ENCODE measurements at places on chromosomes 1 and 21. TPM values are rescaled to one million over a fixed set of nuclear protein-coding genes. Genes with fewer than 3 reads are reported as not detected.

LCE3D gene
- total RNA-seq: not detected

CNR2 gene
- not detected for total RNA-seq

TPTE gene
- not detected for total RNA-seq

CCDC185 gene
- total RNA-seq: not detected

RIPK4 gene
- total RNA-seq: 93.5 TPM

SH2D1B gene
- 0.57 TPM for total RNA-seq

OR10T2 gene
- total RNA-seq: not detected

PCNX2 gene
- total RNA-seq: 5.2 TPM

AK5 gene
- total RNA-seq: not detected

COG2 gene
- 12.7 TPM for total RNA-seq

NPPB gene
- not detected for total RNA-seq

LEMD1 gene
- total RNA-seq: 1.3 TPM

DYNLT5 gene
- not detected for total RNA-seq

ADAMTS1 gene
- total RNA-seq: 13.1 TPM

SHISA4 gene
- total RNA-seq: 12.3 TPM

NCF2 gene
- total RNA-seq: 18.3 TPM

WNT2B gene
- 2.9 TPM for total RNA-seq

OLFML2B gene
- total RNA-seq: 1.4 TPM

PROK1 gene
- not detected for total RNA-seq

RAB7B gene
- total RNA-seq: 15.8 TPM

DYNLT4 gene
- total RNA-seq: not detected

KIF2C gene
- total RNA-seq: 17.9 TPM

CTSK gene
- 68.3 TPM for total RNA-seq

OLFM3 gene
- total RNA-seq: not detected

PRDM15 gene
- 5.4 TPM for total RNA-seq

AKR7A3 gene
- total RNA-seq: 2.3 TPM

ARHGAP30 gene
- 10.0 TPM for total RNA-seq

IKBKE gene
- total RNA-seq: 21.0 TPM

TMEM81 gene
- 1.7 TPM for total RNA-seq

Data from esophagus squamous epithelium (tissue), 5 donors.